ENCODE measurements at places on chromosomes 12 and 14. TPM values are rescaled to one million over a fixed set of nuclear protein-coding genes. Genes with fewer than 3 reads are reported as not detected.

COPZ1 gene
- 96.9 TPM for total RNA-seq

SLCO1A2 gene
- total RNA-seq: not detected

CCDC184 gene
- under 0.01 TPM for total RNA-seq

OR6C2 gene
- total RNA-seq: not detected

LRTM2 gene
- total RNA-seq: not detected

LARP4 gene
- total RNA-seq: 37.6 TPM

POU6F1 gene
- 7.6 TPM for total RNA-seq

BBOF1 gene
- total RNA-seq: 15.9 TPM

ISM2 gene
- not detected for total RNA-seq

CLEC4A gene
- 0.29 TPM for total RNA-seq

LRP1-AS gene
- total RNA-seq: not detected

KRT71 gene
- total RNA-seq: not detected

TMBIM4 gene
- total RNA-seq: 94.1 TPM

VAMP1 gene
- total RNA-seq: 6.5 TPM

SMIM41 gene
- not detected for total RNA-seq

IAPP gene
- not detected for total RNA-seq

PLXNC1 gene
- 3.8 TPM for total RNA-seq

P2RX2 gene
- not detected for total RNA-seq

SLCO1B3 gene
- total RNA-seq: not detected

ALDH6A1 gene
- 30.1 TPM for total RNA-seq

HOXC4 gene
- 3.3 TPM for total RNA-seq

FAM90A1 gene
- not detected for total RNA-seq

HOXC11 gene
- 1.1 TPM for total RNA-seq

SIX6 gene
- not detected for total RNA-seq

IRAK3 gene
- total RNA-seq: 3.6 TPM

MYG1 gene
- total RNA-seq: 34.2 TPM

PELI2 gene
- 14.1 TPM for total RNA-seq

NEUROD4 gene
- not detected for total RNA-seq

SLC25A21 gene
- total RNA-seq: 0.29 TPM

DYNLL1 gene
- 168 TPM for total RNA-seq

GYS2 gene
- not detected for total RNA-seq

PTPRQ gene
- 5.4 TPM for total RNA-seq

GALNT16 gene
- 4.1 TPM for total RNA-seq

CLECL1 gene
- total RNA-seq: not detected

POP5 gene
- total RNA-seq: 26.8 TPM

JDP2 gene
- total RNA-seq: 77.1 TPM

RNASE3 gene
- not detected for total RNA-seq

B4GALNT3 gene
- total RNA-seq: 0.36 TPM

EXOC3L4 gene
- total RNA-seq: not detected

LRCOL1 gene
- total RNA-seq: not detected

KCNA5 gene
- total RNA-seq: not detected

TMEM116 gene
- total RNA-seq: 11.2 TPM

GALNT4 gene
- 11.5 TPM for total RNA-seq

SMCO2 gene
- total RNA-seq: 0.88 TPM

RASSF9 gene
- total RNA-seq: 5.8 TPM

SERPINA10 gene
- total RNA-seq: not detected

MYF6 gene
- total RNA-seq: not detected
